ENCODE measurements at places on chromosomes 16 and 17.

- DNase-seq: no peak
These were observed 8.1 kb downstream of the AMZ2 start for GRCh38 chr17:68255731-68256538.

- DNase-seq: no peak
These were observed 213.9 kb downstream of the PARN start for GRCh38 chr16:14416184-14416583.

- DNase-seq: no peak
These were observed 22.8 kb upstream of the NFAT5 start for GRCh38 chr16:69542974-69543373.

- DNase-seq: no peak
These were observed 13.9 kb upstream of the KDM8 start for GRCh38 chr16:27189335-27189972.

GRCh38 chr17:28368306-28368831 lies 1.7 kb downstream of the VTN start:
- DNase-seq: no peak

DNA sequence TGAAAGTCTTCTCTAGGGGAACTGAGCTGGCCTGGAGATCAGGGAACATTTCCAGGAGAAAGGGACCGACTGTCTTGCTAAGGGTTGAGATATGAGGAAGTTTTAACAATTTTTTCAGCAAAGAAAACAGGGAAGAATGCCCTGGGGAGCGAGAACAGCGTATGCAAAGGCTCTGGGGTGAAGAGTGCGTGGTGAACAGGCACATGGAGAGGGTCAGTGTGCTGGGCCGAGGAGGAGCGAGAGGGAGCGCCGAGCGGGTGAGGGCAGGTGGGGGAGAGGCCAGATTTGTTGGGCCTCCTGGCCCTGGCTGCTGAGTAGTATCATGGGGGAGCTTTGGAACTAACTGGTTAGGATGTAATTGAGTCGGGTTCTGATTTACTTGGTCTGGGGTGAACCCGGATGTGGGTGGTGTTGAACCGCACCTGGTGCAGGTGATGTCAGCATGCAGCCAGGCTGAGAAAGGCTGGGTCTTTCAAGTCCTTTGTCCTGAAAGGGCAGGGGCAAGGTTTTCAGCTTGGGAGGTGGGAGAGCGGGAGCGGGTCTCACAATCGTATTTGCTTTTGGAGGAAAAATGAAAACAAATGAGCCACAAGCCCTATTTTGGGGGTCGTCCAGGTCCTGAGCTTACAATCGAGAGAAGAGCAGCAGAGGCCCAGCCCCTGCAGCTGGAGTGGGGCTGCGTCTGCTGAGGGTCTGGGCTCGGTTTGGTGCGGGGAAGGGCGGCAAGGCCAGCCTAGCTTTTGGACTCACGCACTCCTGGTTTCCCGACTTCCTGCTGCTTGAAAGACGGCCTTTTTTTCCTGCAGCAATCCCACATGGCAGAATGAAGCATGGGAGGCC lies 11.1 kb upstream of the WFDC1 start:
- DNase-seq: no peak

DNA sequence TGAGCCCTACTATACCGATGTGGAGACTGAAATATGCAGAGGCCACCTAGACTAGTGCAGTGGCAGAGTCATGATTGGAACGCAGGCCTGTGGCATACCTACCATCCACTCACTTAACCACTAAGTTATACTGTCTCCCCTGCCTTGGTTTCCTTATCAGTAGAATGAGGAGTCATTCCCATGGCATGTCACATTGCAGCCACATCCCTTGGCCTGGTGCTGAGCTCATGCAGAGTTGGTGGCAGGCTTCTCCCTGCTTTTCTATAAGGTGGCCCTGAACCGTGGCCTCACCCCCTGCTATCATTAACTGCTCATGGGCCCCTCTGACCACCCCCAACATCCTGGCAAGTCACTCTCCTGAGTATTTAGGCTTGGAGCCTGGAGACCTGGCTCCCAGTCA lies 212.5 kb downstream of the KATNIP start:
- DNase-seq: no peak

- DNase-seq: no peak
These were observed 35.6 kb downstream of the ELAC2 start for GRCh38 chr17:12982224-12982623.

DNA sequence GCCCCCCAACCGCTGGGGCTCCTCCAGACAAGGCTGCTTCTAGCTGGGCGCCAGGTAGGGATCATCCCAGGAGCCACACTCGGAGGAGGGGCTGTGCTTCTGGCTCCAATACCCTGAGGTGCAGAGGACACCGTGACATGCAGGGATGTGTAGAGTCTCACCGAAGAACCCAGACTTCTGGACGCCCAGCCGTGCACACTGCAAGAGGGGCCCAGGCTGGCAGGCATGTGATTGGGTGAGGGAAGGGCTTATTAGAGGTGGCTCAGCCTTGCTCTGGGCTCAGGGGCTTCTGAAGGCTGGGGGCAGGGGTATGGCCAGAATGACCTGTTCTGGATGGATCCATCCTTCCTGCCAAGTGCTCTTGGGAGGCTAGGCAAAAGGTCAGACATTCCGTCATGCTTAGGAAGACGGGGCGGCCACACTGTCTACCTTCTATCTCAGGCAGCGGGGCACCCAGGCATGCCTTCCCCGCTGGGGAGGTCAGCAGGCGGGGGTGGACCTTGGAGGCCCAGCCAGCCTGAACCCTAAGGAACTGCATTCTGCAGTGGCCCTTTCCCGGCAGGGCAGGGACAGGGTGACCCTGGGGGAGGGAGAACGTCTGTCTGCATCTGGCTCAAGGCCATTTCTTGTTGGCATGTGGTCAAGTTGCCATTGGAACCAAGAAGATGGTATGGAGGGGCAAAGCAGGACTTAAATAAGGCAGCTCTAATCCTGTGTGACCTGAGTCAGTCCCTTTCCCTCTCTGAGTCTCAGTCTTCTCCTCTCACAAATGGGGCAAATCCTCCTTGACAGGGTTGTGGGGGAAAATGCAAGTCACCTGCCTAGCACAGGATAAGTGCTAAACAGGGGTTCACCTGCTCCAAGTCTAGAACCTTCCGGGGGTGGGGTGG lies 5.8 kb upstream of the ADGRG1 start:
- no peak for DNase-seq

- no peak for DNase-seq
These were observed 51.8 kb downstream of the C17orf67 start for GRCh38 chr17:56781906-56782305.

- DNase-seq: no peak
These were observed 12.1 kb upstream of the DBNDD1 start for GRCh38 chr16:90031186-90031930.

DNA sequence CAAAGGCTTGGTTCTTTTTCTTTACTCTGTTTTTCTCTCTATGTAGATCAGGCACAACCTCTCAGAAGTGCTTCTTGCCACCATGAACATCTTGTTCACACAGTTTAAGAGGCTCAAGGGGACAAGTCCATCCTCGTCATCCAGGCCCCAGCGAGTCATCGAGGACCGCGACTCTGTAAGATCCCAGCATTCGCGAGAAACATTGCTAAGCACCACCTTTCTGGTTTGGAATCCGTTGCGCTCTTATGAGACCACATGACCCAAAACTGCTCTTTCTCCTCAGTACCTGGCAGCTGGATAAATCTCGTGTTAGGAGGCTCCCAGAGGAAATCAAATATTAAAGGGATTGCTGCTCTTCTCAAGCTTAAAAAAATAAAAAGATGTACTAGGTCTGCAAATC lies 23.3 kb upstream of the SLC12A3 start:
- no peak for DNase-seq

- DNase-seq: no peak
These were observed 48.2 kb upstream of the CDC42EP4 start for GRCh38 chr17:73359987-73360410.

- no peak for DNase-seq
These were observed 67.8 kb upstream of the AXIN2 start for GRCh38 chr17:65629234-65629690.

- DNase-seq: no peak
These were observed 10.4 kb downstream of the ABR start for GRCh38 chr17:1169221-1169928.

- DNase-seq: no peak
These were observed 13.5 kb upstream of the SALL1 start for GRCh38 chr16:51164574-51164973.

- no peak for DNase-seq
These were observed 41.2 kb downstream of the ARHGAP17 start for GRCh38 chr16:24973809-24974461.

- no peak for DNase-seq
These were observed 29.0 kb downstream of the PLD6 start for GRCh38 chr17:17177176-17177575.

GRCh38 chr17:29255926-29256522 lies 9.4 kb downstream of the CRYBA1 start:
- no peak for DNase-seq

GRCh38 chr17:80646328-80646727 lies 101.7 kb downstream of the RPTOR start:
- no peak for DNase-seq

- DNase-seq: no peak
These were observed 2.9 kb downstream of the RPL38 start for GRCh38 chr17:74206332-74206818.

DNA sequence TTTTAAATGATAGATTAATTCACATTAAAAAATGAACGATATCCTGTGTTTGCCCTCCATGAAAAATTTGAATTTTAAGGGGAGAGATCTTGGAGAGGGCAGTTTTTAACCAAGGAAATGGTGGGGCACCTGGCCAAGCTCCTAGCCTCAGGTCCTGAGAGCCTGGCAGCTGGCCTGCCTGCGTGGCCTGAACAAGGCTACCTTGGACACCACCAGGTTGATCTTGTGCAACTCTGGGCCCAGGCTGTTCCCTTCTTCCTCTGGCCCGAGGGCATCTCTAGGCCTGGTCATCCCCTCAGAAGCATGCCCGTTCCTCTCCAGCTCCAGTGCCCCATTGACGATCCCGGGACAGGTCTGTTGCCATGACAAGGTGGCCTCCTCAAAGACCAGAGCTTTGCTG lies 33.4 kb upstream of the LONP2 start:
- no peak for DNase-seq

DNA sequence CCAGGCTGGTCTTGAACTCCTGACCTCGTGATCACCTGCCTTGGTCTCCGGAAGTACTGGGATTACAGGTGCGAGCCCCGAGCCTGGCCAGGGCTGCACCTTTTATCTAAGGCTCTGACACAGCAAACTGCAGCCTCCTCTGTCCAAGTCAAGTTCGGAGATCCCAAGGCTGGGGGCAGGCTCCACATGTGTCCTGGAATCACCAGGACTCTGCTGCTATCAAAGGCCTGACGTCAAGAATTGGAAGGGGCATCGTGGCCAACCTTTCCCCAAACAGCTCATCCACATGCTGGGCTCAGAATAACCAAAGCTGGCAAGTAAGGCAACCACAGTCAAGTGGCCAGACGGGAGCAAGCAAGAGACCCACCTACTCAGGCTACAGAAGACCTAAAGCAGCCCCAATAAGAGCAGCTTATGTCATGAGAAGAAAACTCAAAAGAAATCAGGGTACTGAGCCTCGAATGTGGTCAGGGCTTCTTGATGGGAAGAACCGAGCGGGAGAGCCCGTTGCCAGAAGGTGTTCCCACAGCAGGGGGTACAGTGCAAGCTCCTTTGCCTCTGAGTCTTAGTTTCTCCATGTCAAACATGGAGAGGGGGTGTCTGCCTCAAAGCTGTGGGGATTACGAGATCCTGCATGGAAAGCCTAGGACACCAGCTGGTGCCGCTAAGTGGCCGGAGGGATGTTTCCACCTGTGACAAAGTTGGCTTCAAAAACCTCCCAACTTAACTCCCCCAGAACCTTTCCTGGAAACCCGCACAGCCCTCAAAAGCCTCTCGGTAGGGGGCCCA lies 7.9 kb downstream of the MYBBP1A start:
- no peak for DNase-seq

- DNase-seq: no peak
These were observed 33.5 kb downstream of the BANP start for GRCh38 chr16:87984632-87985267.

GRCh38 chr16:84532855-84533486 lies 28.5 kb upstream of the MEAK7 start:
- no peak for DNase-seq
